ENCODE measurements at places on chromosomes 16 and 17.

DNA sequence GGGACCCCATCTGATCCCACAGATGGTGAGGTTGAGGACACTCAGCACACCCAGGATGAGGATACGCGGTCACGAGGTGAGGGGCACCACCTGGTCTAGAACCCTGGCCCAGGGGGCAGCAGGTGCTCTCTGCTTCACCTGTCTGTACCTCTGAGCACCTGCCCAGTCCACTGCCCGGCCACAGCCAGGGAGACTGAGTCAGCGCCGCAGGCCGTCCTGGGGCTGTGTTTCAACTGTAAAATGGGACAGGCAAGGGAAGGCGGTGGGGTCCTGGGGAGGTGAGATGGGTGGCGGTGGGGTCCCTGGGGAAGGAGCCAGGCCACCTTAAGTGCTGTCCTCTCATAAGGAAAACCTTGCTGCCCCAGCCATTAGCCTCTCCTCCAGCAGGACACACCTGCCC lies 60.4 kb downstream of the ENGASE start:
- no peak for DNase-seq

GRCh38 chr17:57284984-57285646 lies 28.8 kb downstream of the MSI2 start:
- no peak for DNase-seq

- DNase-seq, result no peak
These were observed 192.6 kb downstream of the CBLN1 start for GRCh38 chr16:49089039-49089438.

- no peak for DNase-seq
These were observed 5.2 kb downstream of the RAB40C start for GRCh38 chr16:595094-595528.

GRCh38 chr17:13413001-13413400 lies 188.7 kb downstream of the HS3ST3A1 start:
- no peak for DNase-seq

GRCh38 chr17:49341356-49341755 lies 20.7 kb downstream of the ZNF652 start:
- DNase-seq, result no peak

- peak; percentile 83 for DNase-seq
These were observed 5.0 kb upstream of the DNASE1L2 start for GRCh38 chr16:2231016-2231931.

GRCh38 chr17:22707626-22708025 lies 1015.3 kb downstream of the KCNJ18 start:
- DNase-seq, result no peak

DNA sequence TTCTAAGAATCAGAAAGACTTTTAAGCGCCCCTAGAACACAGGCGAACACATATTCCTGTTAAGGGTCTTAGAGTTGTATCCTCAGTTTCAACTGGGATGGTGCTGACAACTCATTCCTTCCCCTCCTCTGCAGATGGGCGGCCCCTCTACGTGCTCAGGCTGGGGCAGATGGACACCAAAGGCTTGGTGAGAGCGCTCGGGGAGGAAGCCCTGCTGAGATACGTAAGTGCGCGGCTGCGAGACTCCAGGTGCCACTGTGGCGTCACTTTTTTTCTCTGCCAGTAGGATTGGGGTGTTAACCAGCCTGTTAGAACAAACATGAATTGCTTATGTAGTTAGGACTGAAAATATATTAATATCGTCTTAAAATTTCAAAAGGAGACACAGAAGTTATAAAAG lies 62.7 kb downstream of the SEC14L1 start:
- no peak for DNase-seq

DNA sequence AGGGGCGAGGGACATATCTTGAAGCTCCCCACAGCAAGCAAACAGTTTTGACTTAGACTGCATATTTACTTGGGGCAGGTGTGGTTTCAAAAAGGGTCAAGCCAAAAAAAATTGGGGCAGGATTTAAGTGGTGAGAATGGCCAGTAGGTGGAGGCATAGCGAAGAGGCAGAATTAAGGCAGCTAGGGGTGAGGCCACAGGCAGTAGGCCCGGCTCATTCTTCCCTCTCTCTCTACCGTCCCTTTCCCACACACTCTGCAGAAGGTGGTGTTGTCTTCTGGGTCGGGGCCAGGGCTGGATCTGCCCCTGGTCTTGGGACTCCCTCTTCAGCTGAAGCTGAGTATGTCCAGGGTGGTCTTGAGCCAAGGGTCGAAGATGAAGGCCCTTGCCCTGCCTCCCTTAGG lies 2.6 kb downstream of the SHBG start:
- DNase-seq, result no peak

DNA sequence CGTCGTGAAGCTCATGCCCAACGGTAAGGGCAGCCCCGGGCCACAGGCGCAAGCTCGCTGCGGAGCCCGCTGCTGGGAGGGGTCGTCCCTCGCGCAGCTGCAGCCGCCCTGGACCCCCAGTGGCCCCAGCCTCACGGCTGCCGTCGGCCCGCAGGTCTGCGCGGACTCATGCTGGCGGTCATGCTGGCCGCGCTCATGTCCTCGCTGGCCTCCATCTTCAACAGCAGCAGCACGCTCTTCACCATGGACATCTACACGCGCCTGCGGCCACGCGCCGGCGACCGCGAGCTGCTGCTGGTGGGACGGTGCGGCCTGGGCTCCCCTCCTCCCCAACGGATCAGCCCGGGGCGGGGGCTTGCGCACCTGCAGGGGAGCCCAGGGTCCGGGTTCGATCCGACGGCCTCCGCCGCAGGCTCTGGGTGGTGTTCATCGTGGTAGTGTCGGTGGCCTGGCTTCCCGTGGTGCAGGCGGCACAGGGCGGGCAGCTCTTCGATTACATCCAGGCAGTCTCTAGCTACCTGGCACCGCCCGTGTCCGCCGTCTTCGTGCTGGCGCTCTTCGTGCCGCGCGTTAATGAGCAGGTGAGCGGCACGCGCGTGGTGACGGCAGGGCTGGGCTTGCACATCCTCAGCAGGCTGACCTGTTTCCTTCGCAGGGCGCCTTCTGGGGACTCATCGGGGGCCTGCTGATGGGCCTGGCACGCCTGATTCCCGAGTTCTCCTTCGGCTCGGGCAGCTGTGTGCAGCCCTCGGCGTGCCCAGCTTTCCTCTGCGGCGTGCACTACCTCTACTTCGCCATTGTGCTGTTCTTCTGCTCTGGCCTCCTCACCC lies 5.8 kb downstream of the SLC5A2 start:
- DNase-seq, result no peak

GRCh38 chr17:80221351-80222105 lies 1.3 kb downstream of the SLC26A11 start:
- DNase-seq, result no peak

DNA sequence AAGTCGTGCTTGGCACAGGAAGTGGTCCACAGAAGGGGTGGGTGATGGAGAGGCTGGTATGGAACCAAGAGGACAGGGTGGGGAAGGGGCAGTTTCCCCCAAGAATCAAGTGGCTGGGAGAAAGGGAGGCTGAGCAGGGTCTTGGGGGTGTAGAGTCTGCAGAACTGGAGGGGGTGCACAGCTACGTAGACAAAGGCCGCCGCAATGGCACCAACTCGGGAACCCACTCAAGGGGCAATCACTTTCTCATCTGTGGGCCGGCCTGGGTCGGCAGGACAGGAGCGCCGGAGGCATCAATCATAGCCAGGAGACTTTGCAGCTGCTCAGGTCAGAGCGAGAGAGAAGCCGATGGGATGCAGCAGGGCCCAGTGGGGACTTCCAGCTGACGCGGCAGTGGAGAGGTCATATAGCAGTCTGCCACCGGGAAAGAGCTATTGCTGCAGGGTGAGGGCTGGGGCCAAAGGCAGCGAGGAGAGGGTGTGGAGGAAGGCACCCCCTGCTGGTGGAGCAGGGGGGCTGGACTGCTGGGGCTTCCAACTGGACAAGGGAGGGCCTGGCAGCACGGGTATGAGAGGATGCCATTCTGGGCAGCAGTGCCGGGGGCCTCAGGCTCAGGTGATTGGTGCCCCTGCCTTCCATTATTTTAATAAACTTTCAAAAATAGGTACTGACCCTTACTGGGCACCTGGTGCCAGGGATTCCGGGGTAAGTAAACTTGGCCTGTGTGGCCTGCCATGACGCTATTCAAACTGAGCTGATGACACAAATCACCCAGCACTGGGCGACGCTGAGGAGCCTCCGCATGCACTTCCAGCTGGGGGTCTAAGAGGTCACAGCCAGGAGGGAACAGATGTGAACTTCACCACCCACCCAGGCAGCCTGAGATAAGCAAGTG lies 52.5 kb upstream of the MTSS2 start:
- no peak for DNase-seq

DNA sequence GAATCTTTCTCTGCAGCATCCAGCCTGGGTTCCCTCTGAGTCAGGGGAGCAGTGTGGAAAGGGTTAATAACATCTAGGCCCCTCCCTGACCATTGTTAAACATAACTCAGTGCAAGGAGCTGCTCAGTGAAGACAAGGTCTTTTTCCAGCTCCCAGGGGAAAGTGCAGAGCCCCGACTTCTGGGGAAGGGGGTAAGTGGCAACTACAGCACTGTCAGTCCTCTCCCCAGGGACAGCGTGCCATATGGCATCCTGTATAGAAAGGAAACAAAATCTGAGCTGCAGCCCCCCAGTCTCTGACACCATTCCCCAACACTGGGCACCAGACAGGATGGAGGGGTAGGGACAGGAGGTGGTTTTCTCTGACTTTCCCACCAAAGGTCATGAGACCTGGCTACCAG lies 7.8 kb downstream of the MRPL27 start:
- no peak for DNase-seq

DNA sequence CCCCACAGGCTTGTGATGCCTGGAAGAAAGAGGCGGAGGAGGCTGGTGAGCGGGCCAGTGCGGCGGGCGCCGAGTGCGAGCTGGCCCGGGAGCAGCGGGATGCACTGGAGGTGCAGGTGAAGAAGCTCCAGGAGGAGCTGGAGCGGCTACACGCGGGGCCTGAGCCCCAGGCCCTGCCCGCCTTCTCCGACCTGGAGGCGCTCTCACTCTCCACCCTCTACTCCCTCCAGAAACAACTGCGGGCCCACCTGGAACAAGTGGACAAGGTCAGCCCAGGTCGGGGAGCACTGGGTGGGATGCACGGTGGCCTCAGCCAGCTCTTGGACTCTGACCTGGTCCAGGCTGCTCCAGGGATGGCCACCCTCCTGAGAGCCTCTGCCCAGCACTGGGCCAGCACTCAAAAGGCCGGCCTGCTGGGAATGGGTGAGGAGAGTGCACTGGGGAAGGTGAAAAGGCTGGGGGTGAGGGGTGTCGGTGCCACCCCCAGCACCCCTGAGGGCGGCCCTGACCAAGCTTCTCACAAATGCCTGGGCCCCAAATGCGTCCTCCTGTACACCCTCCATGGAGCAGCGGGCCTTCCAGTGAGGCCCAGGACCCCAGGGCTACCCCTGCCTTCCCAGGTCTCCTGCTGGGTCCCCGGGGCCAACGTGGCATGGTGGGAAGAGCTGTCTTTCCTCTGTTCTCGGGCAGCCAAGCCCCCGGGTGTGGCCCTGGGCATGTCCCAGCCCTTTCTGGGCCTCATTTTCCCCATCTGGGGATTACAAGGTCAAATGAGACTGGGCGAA lies 20.8 kb downstream of the UNC13D start:
- DNase-seq, result no peak

DNA sequence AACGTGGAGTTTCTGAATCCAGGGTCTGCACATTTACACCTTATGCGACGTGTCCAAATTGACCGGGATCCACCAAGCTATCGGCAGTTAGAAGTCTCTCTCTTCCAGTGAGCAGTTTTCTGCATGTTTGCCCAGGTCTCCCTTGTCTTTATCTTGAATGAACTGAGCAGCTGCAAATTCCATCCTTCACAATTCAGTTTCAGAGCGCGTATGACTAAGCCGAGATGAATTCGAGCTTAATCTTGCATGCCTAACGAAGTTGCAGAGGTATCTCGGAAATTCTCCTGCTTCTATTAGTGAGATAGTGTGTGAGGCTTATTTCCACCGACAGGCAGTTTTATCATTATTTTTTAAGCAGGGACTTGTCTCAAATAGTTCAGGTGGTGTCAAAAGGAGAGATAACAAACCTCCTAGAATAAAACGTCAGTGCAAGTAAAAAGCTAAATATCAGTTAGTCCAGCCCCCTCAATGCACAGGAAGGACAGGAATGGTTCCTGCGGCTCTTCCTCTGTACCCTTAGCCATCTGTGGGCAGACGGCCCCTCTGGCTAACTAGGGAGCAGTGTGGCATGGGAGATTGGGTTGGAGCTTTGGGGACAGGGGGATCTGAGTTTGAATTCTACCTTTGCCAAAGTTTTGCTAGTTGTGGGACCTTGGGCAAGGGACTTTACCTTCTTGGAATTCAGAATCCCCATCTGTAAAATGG lies 93.0 kb upstream of the GPR139 start:
- DNase-seq, result no peak

GRCh38 chr16:75317532-75317931 lies 66.1 kb upstream of the BCAR1 start:
- DNase-seq, result no peak

DNA sequence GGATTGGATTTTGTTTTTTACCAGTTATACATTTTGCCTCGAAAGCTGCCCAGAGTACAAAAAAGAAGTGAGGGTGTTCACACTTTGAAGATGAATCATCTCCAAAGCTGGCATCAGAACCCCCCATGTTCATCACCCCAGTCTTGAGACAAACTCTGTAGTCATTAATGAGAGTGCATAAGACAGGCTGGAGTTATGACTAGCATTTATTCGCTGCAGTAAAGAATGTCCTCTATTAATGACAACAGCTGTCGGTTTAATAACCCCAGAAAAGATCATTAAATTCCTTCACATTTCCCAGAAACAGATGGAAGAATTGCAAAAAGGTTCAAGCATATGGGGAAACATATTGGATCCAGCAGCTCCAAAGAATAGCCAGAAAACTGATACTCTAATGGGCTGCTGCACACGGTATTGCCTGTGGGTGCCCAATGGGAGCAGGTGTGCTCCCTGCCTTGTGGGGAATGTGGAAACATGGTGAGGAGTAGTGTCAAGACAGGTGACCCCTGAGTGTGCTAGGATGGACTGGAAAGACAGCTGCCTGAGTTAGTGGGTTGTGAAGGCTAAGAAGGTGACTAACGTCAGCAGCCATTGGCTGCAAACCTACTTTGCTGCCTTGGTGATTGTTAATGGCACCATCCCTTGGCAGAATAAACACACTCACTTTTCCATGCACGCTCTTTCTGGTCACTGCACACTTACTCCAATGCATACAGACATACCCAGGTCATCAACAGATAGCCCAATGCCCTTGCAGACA lies 81.9 kb downstream of the AIPL1 start:
- DNase-seq, result no peak

DNA sequence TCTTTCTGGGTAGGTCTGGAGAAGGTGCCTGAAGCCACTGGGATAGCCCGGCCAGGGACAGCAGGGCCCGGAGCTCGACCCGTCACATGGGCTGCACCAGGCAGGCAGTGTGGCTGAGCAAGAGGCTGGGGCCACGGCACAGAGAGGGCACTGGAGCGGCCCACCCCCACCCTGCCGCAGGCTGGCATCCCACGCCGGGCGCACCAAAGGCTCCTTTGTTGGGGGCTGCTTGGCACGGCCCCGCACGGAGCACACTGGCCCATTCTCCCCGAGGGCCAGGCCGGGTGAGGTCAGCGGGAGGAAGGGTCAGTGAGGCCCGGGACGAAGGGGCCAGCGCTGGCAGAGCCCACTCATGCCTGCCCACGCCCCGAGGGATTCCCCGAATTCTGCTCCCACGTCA lies 36.5 kb upstream of the PVALEF start:
- no peak for DNase-seq
